ENCODE measurements at places on chromosomes 3 and 15. TPM values are rescaled to one million over a fixed set of nuclear protein-coding genes. Genes with fewer than 3 reads are reported as not detected.

GRCh38 chr3:60238550-60238949 is 1012.7 kb downstream of the FHIT start:
- H3K36me3 ChIP-seq, result no peaks in the 10 kb centered on the region
- no peak overlapping the region for H3K4me3 ChIP-seq
- H3K27me3 ChIP-seq, result no peaks in the 10 kb centered on the region
- no peak for DNase-seq
- no peaks in the 10 kb centered on the region for H3K4me1 ChIP-seq

DNA sequence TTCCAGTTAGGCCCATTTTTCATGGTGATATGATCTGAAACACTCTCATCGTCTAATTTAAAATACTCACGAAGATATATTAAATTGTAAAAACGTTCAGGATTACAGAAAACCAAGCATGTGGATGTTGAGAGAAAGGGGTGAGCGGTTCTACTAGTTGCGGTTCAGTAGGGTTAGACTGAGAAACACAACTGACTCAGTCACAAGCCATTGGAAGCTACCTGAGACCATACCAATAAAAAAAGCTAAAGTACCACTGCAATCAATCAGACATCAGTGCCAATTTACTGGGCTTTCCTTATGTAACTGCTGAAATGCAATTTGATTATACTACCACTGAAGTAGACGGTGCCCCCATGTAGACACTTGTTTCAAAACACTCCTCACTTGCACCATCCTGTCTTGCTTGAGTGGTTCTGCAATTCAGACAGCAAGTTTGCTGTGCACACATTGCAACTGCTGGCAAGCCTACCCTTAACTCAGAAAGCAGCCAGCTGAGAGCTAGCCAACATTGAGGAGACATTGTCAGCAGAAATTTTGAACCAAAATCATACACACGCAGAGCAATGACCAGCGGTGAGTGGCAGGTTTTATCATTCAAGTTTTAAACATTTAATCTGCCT is 368.7 kb upstream of the ARHGEF26 start:
- H3K4me3 ChIP-seq, result no peak overlapping the region
- no peaks in the 10 kb centered on the region for H3K36me3 ChIP-seq
- no peaks in the 10 kb centered on the region for H3K4me1 ChIP-seq
- no peaks in the 10 kb centered on the region for H3K27me3 ChIP-seq

The CLDN18 gene
- total RNA-seq, result not detected

DNA sequence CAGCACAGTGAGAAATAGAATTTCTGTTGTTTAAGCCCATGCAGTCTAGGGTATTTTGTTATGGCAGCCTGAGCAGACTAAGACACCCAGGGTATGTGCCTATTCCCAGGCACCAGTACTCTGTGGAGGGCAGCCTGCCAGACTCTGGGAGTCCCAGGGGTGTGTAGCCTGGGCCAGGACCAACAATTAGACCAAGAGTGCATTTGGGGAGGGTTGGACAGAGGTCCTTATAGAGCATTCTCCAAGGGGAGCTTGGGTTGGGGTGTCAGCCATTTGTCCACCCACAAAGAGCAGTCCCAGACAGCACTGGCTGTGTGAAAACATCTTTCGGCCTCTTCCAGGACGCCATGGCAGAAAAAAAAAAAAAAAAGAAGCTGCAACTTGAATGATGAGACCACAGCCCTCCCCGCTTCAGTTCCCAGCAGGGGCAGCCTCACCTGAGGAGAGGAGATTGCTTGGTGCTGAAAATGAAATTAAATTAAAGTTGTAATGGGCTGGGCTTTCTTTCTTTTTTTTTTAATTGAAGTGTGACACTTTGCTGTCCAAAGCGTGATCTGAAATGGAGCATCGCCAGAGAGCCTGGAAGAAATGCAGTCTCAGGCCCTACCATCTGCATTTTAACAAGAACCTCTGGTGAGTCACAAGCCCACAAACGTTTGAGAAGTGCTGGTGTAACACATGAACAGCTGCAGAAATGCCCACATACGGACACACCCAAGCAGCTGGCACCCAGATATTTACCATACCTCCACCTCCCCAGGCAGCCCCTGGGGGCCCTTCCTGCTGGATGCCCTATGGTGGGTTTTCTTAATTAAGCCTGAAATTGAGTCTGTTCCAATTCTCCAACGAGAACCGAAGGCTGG is 21.3 kb upstream of the CAV3 start:
- peaks cover 6% of the 10 kb centered on the region for H3K4me1 ChIP-seq
- no peaks in the 10 kb centered on the region for H3K27me3 ChIP-seq
- H3K4me3 ChIP-seq, result no peak overlapping the region
- no peaks in the 10 kb centered on the region for H3K36me3 ChIP-seq
- no peak overlapping the region for H3K27ac ChIP-seq
- DNase-seq, result no peak

DNA sequence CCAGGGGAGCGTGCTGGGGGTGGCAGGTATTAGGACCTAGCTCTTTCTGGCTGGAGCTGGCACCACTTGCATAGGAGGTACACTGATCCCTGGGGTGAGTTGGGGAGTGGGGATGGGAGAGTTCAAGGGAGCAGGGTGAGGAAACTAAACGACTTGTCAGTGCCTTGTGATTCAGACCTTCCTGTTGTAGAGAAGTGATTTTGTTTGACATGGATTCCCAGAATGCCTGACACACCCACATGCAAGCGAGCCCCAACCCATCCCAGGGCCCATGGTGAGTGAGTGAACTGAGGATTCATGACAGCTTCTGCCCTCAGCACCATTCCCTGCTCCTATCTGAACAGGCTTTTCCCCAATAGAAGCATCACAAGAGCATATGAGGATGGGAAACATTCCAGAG is 15.6 kb upstream of the UBE2Q2 start:
- H3K27ac ChIP-seq, result no peak overlapping the region
- no peaks in the 10 kb centered on the region for H3K4me1 ChIP-seq
- no peaks in the 10 kb centered on the region for H3K36me3 ChIP-seq
- no peaks in the 10 kb centered on the region for H3K27me3 ChIP-seq

- peak overlapping the region; percentile 56 for H3K27ac ChIP-seq
- no peak for DNase-seq
- peaks cover 3% of the 10 kb centered on the region for H3K4me1 ChIP-seq
- no peaks in the 10 kb centered on the region for H3K27me3 ChIP-seq
- H3K36me3 ChIP-seq, result no peaks in the 10 kb centered on the region
- H3K4me3 ChIP-seq, result peak overlapping the region; percentile 0
These were observed 77.0 kb upstream of the IL12A start for GRCh38 chr3:159911664-159912037.

DNA sequence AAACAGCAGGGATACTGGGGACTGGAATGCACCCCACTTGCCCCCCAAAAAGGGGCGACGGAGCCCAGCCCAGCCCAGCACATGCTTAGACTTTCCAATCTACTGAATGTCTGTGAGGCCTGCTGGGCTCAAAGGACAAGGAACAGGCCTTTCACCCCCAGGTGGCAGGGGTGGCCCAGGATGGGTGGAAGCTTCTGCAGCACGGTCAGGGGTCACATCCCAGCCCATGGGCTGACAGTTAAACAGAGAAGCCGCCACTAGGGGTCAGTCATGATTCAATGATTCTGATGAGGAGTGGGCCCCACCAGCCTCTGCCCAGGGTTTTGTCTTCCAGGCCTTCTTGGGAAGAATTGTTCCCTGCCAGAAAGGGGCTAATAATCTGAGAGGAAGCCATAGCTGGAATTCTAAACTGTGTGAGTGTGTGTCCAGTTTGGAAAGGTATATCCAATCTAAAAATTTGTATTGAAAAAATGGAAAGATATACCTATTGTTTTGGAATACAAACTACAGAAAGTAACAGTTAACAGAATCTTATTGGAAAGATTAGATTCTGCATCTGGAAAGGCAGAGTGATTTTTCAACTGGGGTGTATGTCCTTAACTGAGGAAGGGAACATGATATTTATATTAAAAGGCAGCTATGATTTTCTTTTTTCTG is 2.2 kb downstream of the CHRNB4 start:
- H3K27ac ChIP-seq, result no peak overlapping the region
- DNase-seq, result no peak
- H3K27me3 ChIP-seq, result peaks cover 13% of the 10 kb centered on the region
- H3K4me3 ChIP-seq, result no peak overlapping the region
- H3K36me3 ChIP-seq, result no peaks in the 10 kb centered on the region

The TPM1 gene
- 1,383 TPM for total RNA-seq
